ENCODE measurements at places on chromosomes 11 and 22.
A peak's percentile ranks its signal among the peaks of the same experiment; 100 is the strongest.

DNA sequence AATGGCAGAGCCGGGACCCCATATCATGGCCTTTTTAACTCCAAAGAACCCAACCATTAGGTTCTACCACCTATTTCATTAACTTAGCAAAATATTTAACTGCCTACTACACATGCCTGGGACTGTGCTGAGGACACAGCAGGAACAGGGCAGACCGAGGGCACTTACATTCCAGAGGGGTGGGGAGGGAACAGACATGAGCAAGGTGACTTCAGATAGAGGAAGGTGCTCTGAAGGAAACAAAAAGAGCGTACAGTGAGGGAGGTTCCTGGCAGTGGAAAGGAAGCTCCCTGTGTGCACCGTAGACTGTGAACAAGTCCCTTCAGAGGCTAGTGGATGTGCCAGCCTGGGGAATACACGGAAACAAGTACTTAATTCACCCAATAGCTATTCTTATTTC lies 82.8 kb downstream of the NAT10 start:
- DNase-seq = no peak

- DNase-seq = peak; percentile 32
Observed at GRCh38 chr22:30763815-30764673, 69.4 kb downstream of the OSBP2 start.

GRCh38 chr22:25193130-25193529 lies 6.5 kb upstream of the CRYBB3 start:
- no peak for DNase-seq

DNA sequence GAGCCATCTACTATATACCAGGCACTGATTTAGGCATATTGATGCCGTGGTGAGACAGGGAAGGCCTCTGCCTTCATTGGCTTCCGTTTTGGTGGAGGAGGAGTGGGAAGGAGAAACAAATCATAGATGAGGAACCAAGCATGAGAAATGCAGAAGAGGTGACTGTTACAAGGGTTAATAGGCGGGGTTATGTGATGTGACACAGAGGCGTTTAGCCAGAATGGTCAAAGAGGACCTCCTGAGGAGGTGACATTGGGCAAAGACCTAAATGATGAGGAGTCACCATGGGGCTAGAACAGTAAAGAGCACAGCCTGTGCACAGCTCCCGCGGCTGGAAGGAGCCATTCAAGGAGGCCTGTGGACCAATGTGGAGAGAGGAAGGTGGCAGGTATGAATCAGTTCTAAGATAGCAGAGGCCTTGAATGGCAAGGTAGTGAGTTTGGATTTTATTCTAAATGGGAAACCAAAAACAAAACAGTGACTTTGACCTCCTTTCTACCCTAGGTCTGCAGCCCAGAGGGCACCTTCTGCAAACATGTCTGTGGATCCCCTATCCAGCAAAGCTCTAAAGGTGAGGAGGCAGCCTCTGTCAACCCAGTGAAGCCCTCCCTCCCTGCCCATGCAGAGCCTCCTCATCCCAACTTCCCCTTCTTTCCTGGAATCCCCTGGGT lies 11.7 kb downstream of the MAFF start:
- DNase-seq = no peak

DNA sequence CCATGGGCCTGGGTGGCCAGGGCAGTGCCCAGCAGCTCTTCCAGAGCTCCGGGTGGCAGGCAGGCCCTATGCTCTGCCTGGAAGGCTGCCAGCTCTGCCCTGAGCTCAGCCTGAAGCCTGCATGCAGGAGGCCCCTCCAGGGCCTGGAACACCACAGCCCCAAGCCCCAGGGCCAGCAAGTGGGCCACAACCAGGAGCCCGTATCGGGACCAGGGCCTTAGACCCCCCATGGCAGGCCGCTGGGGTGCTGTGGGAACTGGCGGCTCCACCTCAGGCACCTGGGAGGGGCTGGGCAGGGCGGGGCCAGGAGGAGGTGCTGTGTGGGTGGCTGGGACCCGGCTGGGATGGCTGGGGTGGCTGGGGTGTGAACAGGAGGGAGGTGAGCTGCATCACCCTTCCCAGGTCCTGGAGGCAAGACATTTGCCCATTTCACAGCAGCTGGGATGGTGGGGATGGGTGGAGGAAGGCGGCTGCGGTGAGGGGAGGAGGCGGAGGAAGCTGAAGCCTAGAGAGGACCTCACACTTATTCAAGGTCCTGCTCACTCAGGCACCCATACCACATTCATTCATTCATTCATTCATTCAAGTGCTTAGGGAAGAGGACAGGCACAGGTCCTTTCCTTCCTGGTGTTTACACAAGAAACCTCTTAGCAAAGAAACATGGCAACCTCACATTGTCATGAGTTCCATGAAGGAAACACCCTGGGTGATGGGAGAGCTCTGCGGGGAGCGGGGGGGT lies at the start of gene KCNK7:
KCNK7 (minus strand) TSS at position 258 of the 739 bp plus-strand sequence; CDS start at position 230, 28 bp downstream.
- no peak for DNase-seq

- DNase-seq = peak; percentile 81
Observed at GRCh38 chr11:118610773-118611432, 3.5 kb downstream of the PHLDB1 start.

DNA sequence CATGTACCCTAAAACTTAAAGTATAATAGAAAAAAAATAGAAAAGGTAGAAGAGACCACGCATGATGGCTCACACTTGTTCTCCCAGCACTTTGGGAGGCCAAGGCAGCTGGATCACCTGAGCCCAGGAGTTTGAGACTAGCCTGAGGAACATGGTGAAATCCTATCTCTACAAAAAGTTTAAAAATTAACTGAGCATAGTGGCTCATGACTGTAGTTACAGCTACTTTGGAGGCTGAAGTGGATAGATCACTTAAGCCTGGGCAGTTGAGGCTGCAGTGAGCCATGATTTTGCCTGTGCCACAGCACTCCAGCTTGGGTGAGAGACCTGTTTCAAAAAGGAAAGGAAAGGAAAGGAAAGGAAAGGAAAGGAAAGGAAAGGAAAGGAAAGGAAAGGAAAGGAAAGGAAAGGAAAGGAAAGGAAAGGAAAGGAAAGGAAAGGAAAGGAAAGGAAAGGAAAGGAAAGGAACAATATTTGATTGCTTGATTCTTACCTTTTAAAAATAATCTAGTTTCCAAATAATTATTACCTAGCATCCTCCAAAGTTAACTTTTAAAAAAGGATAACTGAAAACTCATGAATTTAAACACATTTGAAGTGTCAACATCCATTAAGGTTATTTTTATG lies 99.9 kb upstream of the PAX6 start:
- DNase-seq = no peak

- peak; percentile 65 for DNase-seq
Observed at GRCh38 chr22:21009638-21010425, 5.1 kb upstream of the P2RX6 start.

GRCh38 chr11:21414953-21415352 lies 745.6 kb downstream of the NELL1 start:
- DNase-seq = no peak

DNA sequence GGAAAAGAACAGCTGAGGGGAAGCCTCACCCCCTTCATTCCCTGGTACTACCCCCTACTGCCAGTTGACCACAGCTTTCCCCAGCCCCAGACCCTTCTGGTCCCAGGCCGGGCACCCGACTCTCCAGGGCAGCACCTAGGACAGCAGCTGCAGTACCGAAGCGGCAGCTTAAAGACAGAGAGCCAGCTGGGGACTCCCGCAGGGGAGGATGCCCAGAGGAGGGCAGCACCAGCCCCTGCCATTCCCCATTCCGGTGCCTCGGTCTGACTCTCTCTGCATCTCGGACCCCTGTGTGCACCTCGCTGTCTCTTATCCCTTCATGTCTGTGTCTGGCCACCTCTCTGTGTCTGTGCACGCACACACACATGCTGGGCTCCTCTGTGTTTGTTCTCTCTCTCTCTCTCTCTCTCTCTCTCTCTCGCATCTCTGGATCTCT lies 9.4 kb downstream of the IGSF9B start:
- peak; percentile 67 for DNase-seq

GRCh38 chr11:66705587-66706335 lies 23.3 kb downstream of the SPTBN2 start:
- DNase-seq = no peak

DNA sequence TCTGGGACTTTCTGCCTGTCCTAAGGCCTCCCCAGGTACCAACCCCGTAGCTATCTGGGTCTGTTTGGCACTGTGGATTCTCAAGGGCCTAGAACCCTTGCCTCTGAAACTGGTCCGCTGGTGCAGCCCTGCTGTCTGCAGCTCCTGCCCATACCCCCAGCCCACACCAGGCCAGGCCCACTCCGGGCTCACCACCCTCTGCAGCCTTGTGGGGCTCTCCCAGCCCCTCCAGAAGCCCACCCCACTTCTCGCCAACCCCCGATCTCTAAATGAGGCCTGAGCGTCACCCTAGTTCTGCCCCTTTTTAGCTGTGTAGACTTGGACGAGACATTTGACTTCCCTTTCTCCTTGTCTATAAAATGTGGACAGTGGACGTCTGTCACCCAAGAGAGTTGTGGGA lies 4.7 kb downstream of the KLHDC7B start:
- no peak for DNase-seq

- no peak for DNase-seq
Observed at GRCh38 chr22:25661073-25661472, 80.9 kb upstream of the MYO18B start.

DNA sequence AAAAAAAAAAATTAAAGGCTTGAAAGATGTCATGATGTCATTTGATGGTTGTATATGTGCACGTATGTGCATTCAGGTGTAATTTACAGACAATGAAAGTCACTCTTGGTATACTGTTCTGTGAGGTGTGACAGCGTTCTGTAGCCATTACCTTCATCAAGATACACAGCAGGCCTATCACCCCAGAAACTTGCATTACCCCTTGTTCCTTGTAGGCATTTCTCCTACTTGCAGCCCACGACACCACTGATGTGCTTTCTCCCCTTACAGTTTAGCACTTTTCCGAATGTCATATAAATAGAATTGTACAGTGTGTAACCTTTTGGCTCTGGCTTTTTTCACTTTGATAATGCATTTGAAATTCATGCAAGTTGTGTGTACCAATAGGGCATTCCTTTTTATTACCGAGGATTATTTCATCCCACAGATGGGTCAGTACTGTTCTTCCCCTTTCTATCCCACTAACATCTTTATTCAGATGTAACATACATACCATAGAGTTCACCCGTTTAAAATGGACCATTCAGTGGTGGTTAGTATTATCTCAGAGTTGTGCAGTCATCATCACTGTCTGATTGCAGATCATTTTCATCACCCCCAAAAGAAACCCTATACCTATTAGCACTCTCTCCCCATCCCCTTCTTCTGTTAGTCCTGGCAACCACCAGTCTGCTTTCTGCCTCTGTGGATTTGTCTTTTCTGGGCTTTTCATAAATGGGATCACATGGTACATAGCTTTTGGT lies 30.3 kb downstream of the BCR start:
- no peak for DNase-seq

DNA sequence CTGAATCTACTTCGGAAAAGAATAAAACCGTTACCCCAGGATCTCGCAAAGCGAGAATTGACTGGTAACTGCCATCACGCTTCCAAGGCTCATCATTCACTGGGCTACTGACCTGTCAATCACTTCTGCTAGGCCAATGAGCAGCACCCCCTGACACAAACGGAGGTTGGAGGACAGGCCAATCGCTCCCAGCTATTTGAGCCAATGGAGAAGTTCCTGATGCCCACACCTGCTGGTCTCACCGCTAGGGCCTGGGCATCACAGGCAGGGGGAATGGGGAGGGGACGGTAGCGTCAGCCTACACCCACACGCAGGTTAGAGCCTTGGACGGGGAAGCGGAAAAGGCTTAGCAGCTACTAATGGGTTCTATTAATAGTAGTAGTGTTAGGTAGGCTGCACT lies 56.7 kb upstream of the CHST1 start:
- no peak for DNase-seq

DNA sequence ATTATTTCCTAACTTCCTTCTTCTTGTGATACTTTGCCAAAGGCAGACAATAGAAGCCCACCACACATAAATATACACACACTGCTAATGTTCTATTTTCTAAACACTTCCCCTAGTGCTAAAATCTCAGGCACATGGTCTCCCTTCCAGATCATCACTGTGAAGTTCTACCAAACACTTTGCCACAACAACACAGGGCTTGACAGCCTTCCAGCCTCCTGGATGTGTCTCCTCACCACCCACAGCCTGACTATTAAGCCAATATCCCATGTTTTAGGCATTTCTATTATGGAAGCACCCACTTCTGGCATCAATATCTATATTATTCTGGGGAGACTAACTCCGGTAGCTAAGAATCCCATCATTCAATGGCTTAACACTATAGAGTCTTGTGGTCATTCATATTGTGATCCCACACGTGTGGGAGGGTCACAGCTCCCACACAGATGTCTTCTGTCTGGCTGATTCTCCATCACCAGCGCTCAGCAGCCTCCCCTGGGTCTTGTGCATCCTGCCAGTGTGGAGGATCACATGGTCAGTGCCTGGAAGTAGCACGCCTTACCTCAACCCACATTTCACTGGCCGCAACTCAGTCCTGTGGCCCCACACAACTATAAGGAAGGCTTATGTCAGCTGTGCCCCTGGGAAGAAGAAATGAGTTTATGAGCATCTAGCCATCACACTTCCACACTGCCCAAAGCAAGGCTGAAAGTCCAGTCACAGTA lies 29.0 kb downstream of the SPATA19 start:
- no peak for DNase-seq

- no peak for DNase-seq
Observed at GRCh38 chr11:114050258-114050927, 9.1 kb upstream of the ZBTB16 start.

- no peak for DNase-seq
Observed at GRCh38 chr11:82903843-82904586, 2.5 kb downstream of the DDIAS start.

DNA sequence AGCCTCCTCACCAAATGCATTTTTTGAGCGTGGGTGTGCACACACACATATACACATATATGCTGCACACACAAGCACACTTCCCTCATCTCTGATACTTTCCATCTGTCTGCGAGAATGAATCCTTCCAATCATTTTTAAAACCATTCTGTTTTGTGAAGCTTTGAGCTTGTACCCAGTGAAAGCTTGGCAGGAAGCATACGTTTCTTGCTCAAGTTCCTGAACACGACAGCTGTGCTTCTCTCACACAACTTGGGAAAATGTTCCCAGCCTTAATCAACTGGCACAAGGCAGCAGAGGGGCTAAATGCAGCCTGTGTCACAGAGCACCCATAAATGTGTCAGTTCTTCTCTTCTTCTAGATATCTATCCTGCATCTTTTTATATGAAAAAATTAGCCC lies 524.0 kb upstream of the KIRREL3 start:
- DNase-seq = peak; percentile 18

GRCh38 chr22:43210631-43211515 lies 23.9 kb upstream of the TTLL12 start:
- no peak for DNase-seq

DNA sequence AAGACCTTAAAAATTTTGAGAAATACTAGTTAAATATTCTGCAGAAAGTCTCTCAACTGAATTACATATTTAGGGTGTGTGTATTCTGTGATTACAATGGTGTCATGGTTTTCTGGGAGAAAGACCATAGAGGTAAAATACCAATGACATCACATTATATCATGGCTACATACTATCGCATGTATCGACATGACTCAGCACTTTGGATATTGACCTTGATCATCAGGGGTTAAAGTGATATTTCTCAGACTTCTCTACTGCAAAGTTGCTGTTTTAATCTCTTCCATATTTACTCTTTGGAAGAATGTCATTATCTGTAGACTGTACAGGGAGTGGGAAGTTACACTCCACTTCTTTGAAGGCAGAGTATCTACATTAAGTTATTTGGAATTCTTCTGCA lies 1046.6 kb downstream of the FAM181B start:
- DNase-seq = no peak

GRCh38 chr22:32486656-32487390 lies 12.2 kb downstream of the FBXO7 start:
- DNase-seq = no peak
